SW 1271 (cell line): ENCODE measurements at places on chromosomes 7 and 10.

GRCh38 chr10:23432639-23433038 is 6.2 kb upstream of the OTUD1 start:
- DNase-seq = no peak

GRCh38 chr10:122954731-122955050 is 664 bp upstream of the C10orf88 start:
- no peak for DNase-seq

- DNase-seq = no peak
These were observed 385.7 kb downstream of the PHTF2 start for GRCh38 chr7:78184299-78184698.

DNA sequence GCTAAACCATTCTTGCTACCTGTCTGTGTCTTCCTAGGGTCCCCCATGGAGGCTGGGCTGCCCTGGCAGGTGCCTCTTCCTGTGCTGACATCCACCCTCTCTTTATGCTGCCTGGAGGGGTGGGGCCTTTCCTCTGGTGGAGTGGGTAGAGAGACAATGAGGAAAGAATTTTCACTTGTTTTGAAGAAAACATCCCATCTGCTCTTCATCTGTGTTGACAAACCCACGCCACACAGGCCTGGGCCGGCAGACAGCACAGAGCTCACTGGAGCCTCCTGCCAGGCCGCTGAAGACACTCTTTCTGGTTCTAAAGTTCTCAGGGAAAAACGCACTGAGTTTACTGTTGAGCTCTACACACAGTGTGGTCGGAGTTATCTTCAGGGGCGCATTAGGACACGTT is 328.2 kb downstream of the GLRX3 start:
- no peak for DNase-seq

DNA sequence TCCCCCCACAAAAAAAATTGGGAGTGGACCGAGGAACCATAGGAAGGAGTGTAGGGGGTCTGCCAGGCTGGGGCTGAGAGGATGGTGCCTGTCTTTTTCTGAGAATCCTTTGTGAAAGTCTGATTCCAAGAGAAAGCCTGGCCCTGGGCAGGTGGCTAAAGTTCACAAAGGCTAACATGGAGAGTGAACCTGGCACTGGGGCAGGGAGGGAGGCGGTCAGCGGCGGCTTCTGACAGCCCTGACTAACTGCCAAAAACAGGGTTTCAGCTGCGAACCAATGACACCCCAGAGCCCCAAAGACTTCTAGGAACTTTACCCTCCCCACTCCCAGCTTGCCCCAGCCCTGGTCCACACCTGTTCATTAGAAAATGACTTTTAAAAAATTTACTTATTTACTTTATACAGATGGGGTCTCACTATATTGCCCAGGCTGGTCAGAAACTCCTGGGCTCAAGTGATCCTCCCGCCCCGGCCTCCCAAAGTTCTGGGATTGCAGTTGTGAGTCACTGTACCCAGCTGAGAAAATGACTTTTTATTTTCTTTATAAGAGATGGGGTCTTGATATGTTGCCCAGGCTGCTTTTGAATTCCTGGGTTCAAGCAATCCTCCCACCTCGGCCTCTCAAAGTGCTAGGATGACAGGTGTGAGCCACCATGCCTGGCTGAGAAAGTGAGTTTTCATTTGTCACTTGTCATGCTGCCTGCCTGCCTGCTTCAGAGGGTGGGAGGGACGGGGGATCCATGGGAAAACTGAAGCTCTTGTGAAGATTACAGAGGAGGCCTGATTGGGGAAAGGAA is 61.0 kb upstream of the DUSP5 start:
- DNase-seq = no peak

GRCh38 chr7:90759710-90760109 is 163.6 kb downstream of the CDK14 start:
- no peak for DNase-seq

DNA sequence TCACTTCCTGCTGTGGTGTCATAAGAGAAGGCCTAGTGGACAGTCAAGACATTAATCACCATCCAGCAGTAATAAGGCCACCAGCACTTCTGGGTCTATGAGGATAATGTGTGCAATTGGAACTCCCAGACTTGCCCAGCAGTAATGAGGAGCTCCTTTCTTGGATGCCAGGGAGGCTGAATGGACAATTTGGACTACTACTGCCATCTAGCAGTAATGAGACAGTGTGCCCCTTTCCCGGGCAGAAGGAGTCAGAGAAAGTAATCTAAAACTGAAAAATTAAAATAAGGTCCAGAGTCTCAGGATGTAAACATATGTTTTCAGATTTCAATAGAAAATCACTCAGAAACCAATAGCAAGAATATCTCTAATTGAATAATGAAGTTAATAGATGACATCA is 400.4 kb downstream of the CDC14C start:
- no peak for DNase-seq

- peak; percentile 82 for DNase-seq
These were observed 125.2 kb downstream of the DOCK4 start for GRCh38 chr7:112080978-112081377.

DNA sequence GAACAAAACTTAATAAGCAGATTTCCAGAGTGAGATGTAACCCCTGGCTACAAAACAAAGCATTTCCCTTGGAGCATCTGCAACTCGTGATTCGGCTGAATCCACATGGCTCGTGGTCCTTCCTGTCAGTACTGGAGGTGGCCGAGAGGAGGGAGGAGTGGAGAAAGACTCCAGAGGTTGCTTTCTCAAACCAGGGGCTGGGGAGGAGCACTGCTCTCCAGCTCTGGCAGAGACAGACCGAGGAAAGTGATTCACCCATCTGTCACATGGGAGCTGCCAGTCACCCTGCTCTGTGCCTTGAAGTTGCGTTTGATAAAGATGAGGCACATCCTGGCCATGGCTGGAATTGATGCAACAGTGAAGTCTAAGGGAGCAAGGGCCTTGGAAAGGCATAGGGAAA is 72.7 kb downstream of the COL13A1 start:
- peak; percentile 25 for DNase-seq

DNA sequence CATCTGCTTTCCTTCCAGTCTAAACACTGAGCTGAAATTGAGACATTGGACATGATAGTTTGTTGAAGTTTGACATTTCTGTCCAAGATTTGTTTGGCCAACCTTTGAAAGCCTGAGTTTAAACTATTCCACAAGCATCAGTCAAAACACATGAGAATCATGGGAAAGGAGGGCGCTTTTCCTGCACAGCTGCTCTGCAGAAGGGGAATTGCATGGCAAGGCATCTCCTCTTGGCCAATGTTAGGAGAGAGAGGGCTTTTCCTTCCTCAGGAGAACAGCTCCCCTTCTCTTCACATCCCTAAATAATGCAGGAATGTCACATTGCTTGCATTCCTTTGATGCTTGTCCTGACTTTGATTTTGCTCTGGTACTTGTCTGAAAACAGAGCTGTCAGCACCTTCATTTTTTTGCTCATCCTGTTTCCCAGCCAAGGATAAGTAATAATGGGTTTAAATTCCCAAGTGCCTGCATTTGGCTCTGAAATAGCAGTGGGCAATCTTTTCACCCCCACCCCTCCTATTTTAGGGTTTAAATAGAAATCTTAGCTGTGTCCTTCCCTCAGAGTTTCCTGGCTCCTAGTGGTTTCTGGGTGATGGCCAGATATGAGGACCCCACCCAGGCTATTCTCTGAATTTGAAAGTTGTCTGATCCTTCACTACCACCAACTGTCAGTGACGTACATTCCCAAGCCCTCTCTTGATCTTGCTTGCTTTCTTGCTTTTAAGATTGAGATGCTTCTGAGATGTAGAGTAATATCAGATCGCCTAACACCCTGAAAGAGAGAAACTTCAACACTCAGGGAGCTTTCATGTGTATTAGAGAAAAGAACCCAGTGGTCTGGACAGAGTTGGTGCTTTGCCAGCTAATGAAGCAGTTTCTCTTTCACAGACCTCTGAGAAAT is 75.2 kb upstream of the NPVF start:
- DNase-seq = no peak

GRCh38 chr7:35729061-35729783 is 34.3 kb upstream of the HERPUD2 start:
- DNase-seq = no peak

DNA sequence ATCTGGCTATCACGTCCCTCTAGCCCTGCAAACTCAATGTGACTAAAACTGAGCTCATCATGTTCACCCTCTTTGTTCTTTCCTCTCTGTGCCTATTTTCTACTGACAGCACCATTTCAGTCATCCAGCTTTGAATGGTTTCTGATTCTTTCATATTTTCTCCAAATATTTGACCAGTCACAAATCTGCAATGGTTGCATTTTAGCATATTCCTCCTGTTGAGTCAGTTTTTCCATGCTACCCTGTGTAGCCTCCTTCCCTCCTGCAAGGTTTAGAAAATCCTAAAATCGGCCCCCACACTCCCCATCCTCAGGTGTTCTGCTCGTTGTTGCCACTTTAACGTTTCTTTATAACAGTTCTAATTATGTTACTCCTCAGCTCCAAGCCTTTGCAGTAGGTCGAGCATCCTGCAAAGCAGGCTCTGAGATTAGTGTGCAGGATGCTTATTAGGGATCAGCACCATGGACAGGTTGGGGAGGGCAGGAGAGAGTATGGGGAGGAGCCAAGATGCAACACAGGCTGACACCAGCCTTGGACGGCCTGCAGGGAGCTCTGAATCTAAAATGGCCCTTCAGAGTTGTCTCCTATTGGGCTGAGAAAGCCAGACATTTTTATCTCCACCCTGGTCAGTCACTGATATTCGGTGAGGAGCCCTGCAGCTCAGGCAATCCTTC is 531.0 kb upstream of the COBL start:
- DNase-seq = no peak

DNA sequence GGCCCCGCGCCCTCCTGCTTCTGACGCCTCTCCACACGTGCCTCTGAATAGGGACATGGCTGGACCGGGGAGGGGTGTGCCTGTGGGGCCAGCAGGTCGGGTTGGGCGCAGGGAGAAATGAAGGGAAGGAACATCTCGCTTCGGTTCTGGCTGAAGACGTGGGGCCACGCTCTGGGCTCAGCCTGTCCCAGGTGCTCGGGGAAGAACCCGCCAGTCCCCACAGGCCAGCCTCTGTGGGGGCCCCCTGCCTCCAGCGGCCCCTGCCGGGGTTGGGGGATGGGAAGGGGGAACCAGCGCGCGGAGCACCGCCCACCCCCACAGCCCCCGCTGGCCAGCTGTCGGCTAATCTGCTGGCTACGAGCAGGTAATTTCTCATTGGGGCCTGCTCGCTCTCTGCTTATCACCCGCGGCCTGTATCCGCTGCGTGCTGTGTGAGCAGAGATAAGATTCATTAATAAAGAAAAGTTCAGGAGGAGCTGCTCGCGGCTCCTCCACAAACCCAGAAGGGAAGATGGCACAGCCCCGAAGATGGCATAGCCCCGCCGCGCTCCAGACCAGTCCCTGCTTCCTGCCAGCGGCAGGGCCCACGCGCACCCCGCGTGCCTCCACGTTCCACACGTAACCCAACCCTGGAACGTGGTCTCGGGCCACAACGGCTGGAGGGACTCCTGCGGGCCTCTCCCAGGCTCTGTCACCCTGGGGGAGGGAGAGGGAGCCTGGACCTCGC is 186.2 kb downstream of the ELFN1 start:
- DNase-seq = no peak

- no peak for DNase-seq
These were observed 35.2 kb downstream of the ATXN7L1 start for GRCh38 chr7:105840981-105841749.

DNA sequence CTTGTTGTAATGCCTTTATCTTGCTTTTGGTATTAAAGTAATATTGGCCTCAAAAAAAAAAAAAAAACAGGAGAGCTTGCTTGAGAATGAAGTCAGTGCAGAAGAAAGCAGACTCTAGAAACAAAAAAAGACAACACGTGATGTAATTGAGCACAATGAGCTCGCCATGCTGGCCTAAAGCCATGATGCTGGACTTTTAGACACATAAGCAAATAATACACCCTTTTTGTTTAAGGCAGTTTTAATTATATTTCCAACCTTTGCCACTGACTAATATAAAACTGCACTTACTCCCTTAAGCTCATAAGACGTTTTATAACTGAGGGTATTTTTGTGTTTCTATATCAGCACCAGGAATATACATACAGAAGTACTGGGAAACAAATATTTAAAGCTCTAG is 798.3 kb downstream of the KCNMA1 start:
- no peak for DNase-seq

DNA sequence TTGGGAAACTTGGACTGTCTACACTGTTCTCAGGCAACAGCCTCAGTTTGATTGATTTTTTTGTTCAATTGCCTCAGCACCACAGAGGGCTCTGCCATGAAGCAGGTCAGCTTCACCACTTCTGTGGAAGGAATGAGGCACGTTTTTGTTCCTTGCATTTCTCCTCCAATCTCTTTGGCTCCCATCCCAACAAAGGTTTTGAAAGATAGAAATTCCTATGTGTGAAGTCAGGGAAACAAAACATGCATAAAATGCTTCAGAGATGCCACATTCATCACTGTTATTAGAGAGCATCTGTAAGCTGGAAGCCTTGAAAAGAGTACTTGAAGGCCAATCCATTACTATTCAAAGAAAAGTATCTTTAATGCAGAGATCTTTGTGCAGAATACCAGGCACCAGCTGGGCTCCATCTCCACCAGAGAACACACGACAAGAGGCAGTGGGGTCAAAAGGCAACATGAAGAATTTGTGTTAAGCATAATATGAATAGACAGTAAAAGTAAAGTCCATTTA is 249.1 kb upstream of the LYZL1 start:
- peak; percentile 36 for DNase-seq

DNA sequence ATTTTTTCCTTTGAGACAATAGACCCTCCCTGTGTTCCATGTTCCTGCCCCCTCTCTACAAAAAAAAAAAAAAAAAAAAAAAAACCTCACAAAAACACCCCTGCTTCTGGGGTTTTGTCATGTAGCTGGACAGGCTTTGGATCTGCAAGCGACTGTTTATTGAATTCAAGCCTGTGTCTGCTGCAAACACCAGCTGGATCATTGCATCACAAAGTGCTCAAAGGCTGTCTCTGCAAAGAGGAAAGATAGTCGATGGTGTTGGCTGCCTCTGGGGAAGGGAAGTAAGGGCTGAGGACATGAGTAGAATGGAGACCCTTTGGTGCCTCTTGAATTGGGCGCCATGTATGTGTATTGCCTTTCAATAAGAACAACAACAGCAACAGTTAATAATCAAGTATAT is 471.2 kb downstream of the PLXNA4 start:
- DNase-seq = no peak

- DNase-seq = no peak
These were observed 13.8 kb downstream of the CYP3A5 start for GRCh38 chr7:99666013-99666395.

- DNase-seq = peak; percentile 58
These were observed 575.6 kb downstream of the ARL4A start for GRCh38 chr7:13262929-13263530.

DNA sequence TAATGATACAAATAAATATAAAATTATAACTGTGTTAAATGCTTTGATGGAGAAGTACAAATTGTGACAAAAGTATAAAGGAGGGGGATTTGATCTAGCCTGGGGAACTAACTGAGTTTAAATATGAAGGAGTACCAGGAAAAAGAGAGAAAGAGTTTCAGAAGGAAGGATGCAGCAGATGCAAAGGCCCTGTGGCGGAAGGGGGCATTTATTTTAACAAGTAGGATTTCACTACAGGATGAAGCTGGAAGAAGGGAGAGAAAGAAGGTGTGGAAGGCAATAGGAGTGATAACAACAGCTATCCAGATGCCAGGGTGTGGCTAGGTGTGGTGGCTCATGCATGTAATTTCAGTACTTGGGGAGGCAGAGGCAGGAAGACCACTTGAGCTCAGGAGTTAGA is 55.8 kb downstream of the AKR1B1 start:
- DNase-seq = no peak
